ENCODE measurements at places on chromosomes 7 and 10. TPM values are rescaled to one million over a fixed set of nuclear protein-coding genes. Genes with fewer than 3 reads are reported as not detected.

DNA sequence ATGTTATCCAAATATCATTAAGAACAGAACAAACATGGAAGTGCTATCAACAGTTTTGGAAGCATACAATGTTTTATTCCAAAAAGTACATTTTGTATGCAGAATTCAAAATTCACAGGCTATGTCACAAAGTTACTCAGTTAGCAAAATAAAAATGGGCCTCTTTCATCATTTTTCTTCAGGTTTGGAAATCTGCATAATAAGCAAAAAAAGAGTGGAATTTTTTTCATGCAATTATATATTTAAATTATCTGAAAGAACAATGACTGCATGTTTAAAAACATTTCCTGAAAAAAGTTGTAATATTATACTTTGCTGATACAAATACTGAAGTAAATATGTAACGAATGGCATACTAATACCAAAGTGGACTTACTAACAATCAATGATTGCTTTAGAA lies 161.2 kb upstream of the MBL2 start:
- no peak for DNase-seq

COL26A1 gene
- total RNA-seq, result not detected

HHEX gene
- total RNA-seq, result 117 TPM

SNCG gene
- 11.5 TPM for total RNA-seq

Measured in thyroid gland (tissue), 4 donors.